NCI-H226 (cell line): ENCODE measurements at places on chromosomes 6 and 20.

DNA sequence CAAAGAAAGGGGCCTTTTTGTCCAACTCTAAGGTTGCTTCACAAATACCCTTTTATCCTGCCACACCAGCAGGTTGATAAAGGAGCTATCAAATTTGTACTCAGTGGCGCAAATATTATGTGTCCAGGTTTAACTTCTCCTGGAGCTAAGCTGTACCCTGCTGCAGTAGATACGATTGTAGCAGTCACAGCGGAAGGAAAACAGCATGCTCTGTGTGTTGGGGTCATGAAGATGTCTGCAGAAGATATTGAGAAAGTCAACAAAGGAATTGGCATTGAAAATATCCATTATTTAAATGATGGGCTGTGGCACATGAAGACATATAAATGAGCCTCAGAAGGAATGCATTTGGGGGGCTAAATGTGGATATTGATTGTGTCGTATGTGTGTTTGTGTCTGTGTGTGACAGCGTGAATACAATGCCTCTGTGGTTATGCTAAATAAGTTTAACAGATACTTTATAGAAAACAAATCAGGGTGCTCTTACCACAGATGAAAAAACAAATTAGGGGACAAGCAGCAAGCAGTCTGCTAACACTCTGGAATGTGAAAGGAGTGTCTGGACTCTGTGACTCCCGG is 33.6 kb downstream of the HM13 start:
- DNase-seq: no peak

- DNase-seq: no peak
Observed at GRCh38 chr20:57878786-57879424, 169.1 kb upstream of the PMEPA1 start.

GRCh38 chr20:37228656-37229055 is 33.0 kb downstream of the GHRH start:
- no peak for DNase-seq

GRCh38 chr6:117268924-117269323 is 3.6 kb downstream of the VGLL2 start:
- no peak for DNase-seq

- peak; percentile 78 for DNase-seq
Observed at GRCh38 chr6:85460921-85461797, 11.3 kb downstream of the NT5E start.

DNA sequence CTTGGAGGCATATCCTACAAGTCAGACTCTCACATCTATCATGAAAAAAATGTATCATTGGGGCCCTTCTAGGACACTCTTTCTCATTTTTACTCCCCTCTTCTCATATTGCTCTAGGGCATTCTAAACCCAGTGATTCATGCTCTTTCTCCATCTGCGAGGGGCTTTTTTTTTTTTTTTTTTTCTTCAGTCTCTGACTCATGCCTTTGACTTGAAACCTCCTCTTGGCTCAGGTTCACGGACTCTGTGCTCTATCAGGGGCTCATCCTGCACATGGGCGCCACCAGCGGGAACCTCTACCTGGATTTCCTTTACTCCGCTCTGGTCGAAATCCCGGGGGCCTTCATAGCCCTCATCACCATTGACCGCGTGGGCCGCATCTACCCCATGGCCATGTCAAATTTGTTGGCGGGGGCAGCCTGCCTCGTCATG is 17.8 kb downstream of the SLC22A1 start:
- DNase-seq: peak; percentile 85

DNA sequence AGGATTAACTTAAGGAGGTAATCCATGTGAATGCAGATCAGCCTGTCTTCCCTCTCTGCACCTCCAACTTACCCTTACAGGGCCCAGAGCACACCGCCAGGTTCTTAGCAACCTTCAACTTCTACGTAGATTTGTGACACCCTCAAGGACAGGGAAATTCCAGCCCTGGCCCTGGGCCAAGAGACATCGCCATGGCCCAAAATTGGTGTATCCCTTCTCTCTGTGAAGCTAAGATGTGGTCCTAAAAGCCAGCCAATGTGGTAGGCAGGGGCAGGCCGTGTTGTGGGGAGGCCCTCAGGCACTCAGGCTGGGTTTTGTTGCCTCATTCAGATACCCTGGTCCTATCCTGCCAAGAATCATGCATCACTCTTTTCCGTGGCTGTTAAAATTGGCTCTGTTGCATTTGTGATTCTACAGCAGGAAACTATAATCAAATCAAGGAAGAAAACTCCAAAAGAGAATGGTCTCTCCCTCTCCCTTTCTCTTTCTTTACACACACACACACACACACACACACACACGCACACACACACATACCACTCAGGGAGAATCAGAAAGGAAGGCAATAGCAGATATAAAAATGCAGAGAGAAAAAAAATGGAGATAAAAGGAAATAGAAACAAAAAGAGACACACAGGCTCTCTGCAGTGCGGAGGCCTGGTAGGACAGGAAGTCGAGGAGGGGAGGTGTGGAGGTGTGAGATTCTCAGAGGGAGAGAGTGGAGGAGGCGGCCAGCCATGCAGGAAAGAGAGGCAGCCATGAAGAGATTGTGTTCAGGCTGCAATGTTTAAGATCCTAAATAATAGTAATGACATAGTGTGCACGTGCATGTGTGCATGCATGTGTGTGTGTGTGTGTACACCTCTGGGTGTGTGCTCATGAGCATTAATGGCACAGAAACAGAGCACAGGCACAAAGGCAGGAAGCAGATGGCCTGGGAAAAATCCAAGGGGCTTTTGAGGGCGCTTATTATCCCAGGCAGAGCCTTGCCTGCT is 201.8 kb upstream of the LRFN2 start:
- peak; percentile 9 for DNase-seq

DNA sequence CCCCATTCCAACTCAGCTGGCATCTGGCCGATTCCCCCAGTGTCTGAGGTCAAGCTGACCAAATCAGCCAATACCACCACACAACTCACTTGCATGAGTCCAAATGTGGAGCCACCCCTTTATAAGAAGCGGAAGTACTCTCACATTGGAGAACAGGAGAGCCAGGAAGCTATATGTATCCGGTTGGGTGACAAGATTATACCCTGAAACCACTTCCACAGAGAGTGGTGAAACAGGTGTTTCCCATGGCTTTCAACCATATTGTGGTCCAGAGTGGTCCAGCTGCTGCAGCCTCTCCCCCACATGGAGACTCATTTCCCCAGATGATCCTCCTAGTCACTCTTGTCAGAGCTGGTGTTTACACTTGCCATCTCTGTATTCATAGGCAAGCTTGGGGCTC is 24.0 kb upstream of the SERINC1 start:
- DNase-seq: no peak

DNA sequence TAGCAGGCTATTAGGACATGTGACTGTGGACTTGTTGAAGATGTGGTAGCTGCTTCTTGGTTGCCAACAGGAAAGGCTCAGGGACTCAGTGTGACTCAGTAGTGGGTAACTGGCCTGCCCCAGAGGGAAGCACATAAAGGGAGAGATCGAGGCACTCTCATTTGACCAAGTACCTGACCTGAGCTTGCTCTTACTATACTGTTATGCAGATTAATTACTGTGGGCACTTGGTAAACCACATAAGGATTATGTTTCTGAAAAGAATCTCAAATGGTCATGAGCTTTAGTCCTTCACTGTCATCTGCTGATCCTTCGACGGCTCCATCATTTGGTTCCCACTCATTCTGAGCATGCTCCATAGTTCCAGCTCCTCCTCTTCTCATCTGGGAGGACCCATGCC is 48.2 kb upstream of the RPL7L1 start:
- DNase-seq: no peak

DNA sequence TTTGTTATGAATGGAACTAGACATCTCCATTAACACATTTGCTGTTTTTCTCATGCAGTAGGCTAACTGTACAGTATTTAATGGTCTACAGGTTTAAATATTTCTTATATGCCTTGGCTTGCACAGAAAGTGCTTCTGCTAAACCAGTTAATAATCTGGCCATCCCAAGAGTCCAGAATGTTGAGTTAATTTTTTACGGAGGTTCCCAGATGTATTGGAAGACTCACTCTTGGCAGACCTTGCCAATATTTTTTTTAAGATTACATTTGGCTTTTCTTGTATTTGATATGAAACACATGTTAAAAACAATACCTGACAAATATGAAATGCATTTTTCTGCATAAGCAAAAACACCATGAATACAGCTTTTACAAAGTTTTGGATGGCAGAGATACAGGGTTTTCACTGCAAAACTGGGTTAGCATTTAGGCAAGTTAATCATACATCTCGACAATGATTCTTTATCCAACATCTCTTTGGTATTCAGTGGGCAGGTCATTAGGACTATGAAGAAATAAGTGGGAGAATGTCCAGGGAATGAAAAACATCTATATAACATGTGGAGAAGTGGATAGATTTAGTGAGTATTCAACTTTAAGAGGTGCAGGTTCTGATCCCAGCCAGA is 94.0 kb downstream of the SGK1 start:
- no peak for DNase-seq

DNA sequence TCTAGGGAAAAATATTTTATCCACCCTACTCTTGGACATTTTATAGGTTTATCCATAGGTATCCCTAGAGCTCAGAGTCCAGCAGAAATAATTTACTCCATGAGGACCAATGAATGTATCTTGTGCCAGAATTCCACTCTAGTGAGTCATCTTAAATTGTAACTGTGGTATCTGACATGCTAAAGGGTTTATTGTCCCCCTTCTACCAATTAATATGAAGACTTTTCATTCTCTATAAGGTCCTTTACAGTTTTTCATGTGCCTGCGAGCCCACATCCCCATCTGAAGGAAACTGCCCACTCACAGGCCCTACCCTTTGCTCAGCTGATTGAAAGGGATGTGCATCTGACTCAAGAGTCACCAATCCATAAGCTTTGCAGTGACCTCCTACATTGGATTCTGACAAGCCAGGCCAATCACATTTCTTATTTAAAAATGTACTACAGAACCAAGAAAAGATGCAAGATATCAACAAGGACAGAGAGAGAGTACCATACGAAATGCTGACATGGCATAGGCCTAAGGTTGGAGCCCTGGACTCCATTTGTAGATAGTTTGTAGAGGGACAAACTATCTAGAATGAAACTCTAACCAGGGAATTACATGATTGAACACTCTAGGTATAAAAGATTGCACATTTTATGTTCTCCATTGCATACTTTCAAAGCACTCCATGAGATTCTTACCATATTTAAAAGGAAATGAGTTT is 93.4 kb upstream of the DEFB112 start:
- DNase-seq: no peak

- DNase-seq: no peak
Observed at GRCh38 chr6:108156938-108157233, 8.9 kb upstream of the NR2E1 start.

DNA sequence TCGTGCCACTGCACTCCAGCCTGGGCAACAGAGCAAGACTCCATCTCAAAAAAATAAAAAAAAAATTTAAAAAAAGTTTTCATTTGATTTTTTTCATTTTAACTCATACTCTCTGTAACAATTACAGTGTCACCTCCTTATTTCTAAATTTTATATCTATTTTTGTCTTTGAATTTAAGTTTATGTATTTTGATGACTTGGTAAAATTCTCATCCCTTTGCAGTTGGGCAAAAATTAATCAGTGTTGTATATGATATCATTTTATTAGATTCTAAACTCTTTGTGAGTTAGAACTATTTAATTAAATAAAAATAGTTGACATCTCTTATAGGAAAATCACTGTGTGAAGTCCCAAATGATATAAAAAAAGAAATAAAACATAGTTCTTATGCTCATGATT is 270.7 kb downstream of the PLCB1 start:
- no peak for DNase-seq

GRCh38 chr20:57693670-57694329 is 16.0 kb downstream of the PMEPA1 start:
- DNase-seq: no peak

GRCh38 chr6:37016995-37017394 is 11.5 kb downstream of the FGD2 start:
- no peak for DNase-seq

DNA sequence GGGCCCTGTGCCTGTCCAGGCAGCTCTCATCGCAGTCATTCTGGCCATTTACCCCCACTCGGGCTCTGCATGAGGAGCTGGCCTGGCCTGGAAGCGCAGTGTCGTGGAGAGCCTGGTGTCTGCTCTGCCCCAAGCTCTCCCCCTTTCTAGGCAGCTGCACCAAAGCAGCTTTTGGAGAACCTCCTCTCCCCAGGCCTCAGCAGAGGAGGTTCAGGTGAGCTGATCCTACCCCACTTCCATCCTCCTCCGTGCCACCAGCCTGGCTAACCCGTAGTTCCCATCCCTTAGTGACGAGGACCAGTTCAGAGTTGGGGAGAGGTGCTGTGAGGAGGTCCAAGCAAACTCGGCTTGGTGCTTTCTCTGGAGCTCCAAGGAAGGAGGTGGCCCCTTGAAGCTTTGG is 30.5 kb upstream of the PHACTR3 start:
- no peak for DNase-seq

DNA sequence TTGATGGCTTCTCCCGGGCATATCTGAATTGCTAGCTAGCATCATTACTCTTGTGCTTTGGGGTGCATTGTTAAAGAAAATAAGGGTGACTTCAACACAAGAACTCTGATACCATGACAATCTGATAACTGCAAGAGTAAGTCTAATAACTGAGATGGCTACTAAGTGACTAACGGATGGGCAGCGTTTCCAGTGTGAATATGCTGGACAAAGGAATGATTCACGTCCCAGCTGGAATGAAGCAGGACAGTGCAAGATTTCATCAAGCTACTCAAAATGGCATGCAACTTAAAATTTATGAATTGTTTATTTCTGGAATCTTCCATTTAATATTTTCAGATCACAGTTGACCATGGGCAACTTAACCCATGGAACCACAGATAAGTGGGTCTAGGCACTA is 31.7 kb downstream of the MOXD1 start:
- DNase-seq: peak; percentile 31

DNA sequence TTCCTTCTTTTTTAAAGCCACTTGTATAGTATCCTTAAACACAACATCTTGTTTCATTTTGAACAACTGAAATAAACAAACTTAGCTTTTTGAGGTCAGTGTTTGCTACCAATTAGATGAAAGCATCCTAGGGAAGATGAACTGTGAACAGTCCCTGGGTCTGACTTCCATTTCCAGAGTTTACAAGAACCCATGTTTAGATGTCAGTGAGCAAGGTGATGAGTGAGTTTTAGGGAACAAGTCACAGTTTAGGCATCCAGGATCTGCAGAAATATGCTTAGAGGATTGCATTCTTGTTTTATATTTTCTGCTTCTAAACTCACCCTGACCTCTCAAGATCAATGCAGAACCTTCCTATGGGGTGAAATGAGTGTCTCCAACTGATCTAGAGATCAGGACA is 3.0 kb downstream of the ZC2HC1B start:
- no peak for DNase-seq
